Activated T-cell treated with anti-CD3 and anti-CD28 coated beads for 48 hours (primary cell): ENCODE measurements at places on chromosomes 5 and 9.

- no peak for DNase-seq
Measured at GRCh38 chr5:150335778-150336177, 21.7 kb upstream of the TCOF1 start.

- no peak for DNase-seq
Measured at GRCh38 chr5:149303210-149303609, 31.6 kb downstream of the AFAP1L1 start.

DNA sequence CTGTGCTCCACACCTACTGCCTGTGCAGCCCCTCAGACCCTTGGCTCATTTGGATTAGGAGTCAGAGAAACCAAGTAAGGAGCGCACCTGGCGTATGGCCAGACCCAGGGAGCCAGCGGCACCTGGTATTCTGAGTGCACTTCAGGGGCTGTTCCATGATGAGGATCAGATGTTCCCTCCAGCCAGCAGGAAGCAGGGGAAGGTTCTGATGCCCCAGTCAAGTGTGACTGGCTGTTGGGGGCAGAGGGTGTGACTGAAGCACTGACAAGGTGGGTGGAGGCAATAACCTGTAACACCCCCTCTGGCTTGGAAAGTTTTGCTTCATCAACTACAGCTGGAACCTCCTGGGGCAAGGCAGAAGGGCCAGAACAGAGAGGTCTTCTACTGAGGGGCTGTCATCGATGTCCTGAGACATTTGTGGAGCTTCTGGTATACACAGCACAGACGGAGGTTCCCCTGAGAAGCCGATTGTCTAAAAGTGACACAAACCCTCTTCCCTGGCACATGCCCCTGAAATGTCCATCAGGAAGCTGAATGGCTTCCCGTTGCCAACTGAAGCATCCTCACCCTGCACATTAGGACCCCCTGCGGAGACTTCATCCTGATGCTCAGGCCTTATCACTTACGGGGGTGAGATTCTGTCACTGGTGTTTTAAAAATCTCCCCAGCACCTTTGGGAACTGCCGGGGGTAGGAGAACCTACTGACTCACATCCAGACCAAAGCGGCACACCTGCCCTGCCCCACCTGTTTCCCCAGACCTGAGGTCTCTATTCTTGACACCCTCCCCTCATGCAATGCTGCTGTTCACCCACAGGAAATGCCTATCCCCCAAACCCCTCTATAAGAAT is 21.1 kb downstream of the TRAF1 start:
- DNase-seq, result no peak

- no peak for DNase-seq
Measured at GRCh38 chr5:130023604-130024003, 119.3 kb downstream of the CHSY3 start.

DNA sequence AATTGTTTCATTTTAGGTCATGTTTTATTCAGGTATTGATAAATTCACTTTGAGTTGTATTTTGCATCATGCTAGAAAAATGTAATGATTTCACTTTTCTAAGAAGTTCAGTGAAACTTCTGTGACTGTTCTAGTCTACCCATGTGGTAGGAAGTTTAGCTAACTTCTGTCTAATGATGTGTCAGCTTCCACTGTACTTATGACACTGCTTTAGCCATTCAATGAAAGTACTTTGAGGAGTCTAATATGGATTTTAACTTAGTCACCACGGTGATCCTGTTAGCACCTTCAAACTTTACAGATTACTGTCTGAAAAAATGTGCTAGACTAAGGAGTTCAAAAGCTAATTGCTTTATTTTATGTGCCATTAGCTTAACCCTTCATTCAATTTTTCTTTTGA is 1510.5 kb upstream of the CDH9 start:
- no peak for DNase-seq

DNA sequence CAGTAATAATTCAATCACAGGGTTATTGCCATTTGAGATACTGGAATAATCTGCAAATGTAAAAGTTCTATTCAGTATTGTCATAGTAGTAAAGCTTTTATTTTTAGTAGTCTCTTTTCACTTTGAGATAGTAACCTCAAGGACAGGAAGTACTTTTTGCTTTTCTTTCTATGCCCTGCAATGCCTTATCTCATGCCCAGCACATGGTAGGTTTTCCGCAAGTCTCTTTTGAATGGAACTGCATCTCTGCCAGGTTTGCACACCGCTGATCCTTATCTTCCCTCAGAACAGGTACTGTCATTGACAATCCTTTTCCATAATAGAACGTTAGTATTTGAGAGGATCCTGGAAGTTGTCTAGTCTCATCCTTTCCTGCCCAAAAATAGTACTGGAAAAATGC is 91.8 kb upstream of the IFNK start:
- DNase-seq, result no peak

GRCh38 chr9:129014608-129015007 is 13.5 kb downstream of the SH3GLB2 start:
- no peak for DNase-seq

DNA sequence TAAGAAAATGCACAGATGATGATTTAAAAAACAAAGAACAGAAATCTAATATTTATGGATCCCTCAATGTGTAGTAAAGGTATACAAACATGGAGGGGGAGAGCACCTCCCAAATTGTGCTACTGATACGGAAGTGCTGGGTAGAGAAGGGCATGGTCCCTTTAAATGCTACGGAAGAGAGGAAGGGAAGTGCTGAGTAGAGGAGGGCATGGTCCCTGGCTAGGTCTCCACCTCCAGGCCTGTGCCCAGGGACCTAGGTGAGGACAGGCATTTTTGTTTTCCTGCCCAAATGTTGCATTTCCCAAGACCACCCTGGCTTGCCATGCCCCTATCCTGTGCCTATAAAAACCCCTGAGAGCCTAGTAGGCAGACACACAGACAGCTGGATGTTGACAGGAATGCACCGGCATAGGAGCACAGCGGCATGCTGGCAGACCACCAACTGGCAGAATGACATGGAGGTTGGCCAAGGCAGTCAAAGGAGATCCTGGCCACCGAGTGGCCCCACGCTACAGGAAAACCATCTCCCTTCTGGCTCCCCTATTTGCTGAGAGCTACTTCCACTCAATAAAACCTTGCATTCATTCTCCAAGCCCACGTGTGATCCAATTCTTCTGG is 62.1 kb upstream of the SPDL1 start:
- DNase-seq, result no peak

- no peak for DNase-seq
Measured at GRCh38 chr9:106954558-106954957, 91.6 kb downstream of the ZNF462 start.

- no peak for DNase-seq
Measured at GRCh38 chr5:160968480-160968879, 116.5 kb upstream of the ATP10B start.

DNA sequence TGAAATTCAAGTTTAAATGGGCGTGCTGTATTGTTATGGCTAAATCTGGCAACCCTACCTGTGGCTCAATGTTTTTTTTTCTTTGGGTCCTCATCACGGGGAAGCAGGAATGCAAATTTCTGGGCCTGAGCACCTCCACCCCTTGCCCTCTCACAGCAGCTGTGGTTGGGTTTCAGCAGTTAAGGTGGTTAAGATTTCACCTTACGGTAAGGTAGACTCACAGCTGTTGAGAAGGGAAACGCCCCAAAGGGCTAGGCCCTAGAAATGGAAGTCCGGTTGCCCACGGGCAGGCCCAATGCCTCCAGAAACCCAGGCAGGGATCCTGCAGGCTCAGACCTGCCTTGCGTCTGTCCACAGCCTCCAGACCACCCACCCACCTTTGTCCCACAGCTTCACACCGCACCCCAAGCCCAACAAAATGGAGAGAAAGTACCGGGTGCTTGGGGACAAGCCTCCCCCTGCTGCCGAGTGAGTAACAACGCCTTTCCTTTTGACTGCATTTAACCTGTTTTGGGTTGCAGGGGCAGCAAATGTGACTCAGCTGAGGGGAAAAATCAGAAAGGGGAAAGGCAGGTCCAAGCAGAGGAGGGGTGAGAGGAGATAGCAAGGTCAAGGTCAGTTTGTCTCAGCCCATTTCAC is 48.1 kb upstream of the TDRD7 start:
- no peak for DNase-seq

DNA sequence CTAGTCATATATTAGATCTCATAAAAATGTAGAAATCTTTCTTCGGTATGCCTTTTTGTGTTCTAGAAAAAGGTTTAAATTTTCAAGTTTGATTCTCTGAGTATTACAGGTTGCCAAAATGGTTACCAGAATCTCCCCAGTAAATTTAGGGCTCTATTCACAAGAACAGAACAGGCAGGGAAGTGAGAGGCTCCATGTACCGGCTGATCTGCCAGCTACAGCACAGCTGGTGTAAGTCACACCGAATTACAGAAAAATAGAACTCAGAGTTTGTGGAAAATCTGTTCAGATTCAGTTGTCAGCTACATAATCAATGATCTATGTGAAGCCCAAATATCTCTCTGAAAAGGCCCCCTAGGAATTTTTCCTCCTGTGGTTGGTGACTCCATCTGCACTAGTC is 10.5 kb downstream of the FAM81B start:
- DNase-seq, result no peak

DNA sequence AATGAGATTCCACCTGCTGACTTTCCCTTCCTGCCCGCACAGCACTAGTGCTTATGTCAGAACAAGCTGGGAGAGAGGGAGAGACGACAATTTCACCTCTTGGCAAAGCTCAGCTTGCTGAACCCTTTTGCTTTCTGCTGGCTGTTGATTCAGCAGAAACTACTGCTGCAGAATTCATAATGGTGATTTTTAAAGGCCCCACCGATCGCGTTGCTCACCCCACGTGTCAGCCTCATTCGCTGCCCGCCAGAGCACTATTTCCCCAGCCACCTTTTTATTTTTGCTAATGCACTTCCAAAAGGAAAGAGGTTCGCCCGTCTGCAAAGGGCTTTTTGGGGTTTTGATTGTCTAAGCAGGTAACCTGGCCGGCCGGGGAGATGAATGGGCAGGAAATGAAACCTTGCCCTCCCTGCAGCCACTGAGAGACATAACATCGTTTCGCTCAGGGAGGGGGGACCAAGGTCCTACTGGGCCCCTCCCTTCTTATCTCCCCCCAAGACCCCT is 1.3 kb downstream of the PPP2R2B start:
- DNase-seq, result no peak

DNA sequence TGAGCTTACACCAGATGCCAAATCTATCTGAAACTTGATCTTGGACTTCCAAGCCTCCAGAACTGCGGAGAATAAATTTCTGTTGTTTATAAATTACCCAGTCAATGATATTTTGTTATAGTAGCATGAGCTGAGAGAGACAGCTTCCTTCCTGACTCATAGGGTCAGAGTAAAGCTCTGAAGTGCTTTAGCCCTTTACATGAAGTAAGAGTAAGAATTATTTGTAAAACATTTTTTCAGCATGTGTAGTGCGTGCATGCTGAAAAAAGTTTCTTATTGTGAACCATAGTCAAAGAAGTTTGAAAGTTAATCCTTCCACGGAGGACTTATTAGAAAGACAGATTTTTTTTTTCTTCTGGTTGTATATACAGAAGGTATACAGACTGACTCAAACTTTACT is 172.4 kb downstream of the DMRT2 start:
- no peak for DNase-seq

- no peak for DNase-seq
Measured at GRCh38 chr5:101390151-101390908, 487.2 kb upstream of the ST8SIA4 start.

DNA sequence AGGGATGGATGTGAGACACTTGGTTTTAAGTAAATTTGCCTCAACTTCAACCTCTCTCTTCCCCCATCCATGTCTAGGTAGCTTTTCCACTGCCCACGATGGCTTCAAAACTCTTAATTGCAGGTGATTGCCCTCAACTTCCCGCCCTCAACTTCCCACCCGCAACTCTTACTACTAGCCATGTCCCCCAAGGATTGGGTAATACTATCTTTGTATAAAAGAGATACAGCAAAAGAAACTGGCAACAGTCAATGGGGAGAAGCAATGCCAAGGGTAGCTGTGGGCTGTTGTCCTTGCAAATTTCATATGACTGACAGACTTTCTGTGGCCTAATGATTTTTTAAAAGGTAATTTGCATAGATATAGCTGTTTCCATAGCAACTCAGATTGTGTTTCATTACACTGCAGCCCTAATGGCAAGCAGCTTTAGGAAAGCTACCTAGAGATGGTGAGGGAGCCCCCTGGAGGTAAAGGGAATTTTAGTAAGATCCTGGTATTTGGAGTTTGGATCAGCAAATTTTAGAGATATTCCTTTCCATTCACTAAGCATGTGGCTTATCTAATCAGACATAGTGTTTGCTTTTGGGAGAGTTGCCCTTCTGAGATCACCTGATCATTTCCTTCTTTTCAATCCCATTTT is 421.5 kb upstream of the DAP start:
- DNase-seq, result no peak

DNA sequence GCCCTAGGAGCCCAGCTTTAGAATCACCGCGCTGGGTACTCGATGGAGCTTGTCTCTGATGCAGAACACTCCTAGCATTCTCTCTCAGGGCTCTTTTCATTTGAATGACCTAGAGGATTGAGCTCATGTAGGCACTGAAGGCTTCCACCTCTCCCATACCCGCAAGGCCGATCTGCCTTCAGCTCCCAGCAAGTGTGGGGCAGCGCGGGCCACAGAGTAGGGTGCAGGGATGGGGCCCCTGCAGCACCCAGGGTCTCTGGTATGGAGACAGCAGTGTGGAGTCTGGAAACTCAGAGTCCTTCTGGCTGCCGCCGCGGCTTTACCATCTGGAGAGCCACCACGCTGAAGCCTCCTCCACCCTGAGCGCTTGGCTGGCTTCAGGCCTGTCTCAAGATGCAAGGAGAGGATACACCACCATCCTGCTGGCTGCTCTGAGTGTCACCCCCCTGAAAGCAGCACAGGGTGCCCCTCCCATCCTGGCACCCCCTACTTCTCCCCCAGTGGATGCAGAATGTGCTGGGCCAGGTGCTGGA is 12.9 kb downstream of the STKLD1 start:
- no peak for DNase-seq

DNA sequence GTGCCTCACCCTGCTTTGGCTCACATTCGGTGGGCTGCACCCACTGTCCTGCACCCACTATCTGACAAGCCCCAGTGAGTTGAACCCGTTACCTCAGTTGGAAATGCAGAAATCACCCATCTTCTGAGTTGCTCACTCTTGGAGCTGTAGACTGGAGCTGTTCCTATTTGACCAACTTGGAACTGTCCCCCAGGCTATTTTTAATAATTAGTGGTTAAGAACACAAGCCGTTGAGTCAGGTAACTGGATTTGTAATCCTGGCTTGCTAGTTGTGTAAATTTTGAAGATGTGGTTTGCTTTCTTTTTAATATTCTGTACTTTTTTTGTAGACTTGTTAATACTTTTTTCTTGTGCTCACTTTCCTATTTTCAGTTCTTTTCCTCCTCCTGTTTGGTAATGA is 81.2 kb downstream of the CNTLN start:
- no peak for DNase-seq

GRCh38 chr5:73120222-73121118 is at the start of gene TMEM171:
Gene TMEM171, plus strand, starts transcription at chr5:73120575. Its CDS starts 2,799 bp downstream, at chr5:73123374.
- no peak for DNase-seq

GRCh38 chr5:138339091-138339456 is 1.0 kb downstream of the FAM53C start:
- no peak for DNase-seq

DNA sequence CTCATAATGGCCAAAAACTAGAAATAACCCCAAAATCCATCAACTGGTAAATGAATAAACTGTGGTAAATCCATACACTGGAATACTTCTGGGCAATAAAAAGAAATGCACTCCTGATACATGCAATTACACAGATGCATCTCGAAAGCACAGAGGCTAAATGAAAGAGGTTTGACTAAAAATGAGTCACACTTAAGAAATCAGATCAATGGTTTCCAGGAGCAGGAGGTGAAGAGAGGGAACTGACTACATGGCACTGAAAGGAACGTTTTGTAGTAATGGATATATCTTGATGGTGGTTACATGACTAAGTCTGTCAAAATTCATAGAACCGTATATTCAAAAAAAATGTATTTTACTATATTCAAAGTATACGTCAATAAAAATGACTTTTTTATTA is 42.4 kb downstream of the STRBP start:
- no peak for DNase-seq

- no peak for DNase-seq
Measured at GRCh38 chr5:90421136-90421535, 11.6 kb upstream of the CETN3 start.
